ENCODE measurements at places on chromosomes 12 and 14.

DNA sequence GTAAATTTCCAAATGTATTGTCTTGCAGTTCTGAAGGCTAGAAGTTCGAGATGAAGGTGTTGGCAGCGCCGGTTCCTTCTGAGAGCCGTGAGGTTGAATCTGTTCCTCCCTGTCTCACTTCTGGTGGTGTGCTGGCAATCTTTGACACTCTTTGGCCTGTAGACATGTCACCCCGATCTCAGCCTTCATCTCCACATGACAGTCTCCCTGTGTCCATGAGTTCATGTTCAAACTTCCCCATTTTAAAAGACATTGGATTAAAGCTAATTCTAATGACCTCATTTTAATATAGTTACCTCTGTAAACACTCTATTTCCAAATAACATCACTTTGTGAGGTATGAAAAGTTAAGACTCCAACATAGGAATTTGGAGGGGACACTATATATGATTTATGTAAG lies 4.1 kb upstream of the RBM19 start:
- no peak for DNase-seq

- no peak for DNase-seq
These were observed 145.3 kb downstream of the CACNA1C start for GRCh38 chr12:2198005-2198501.

- no peak for DNase-seq
These were observed 20.0 kb downstream of the TMEM30B start for GRCh38 chr14:61260939-61261776.

DNA sequence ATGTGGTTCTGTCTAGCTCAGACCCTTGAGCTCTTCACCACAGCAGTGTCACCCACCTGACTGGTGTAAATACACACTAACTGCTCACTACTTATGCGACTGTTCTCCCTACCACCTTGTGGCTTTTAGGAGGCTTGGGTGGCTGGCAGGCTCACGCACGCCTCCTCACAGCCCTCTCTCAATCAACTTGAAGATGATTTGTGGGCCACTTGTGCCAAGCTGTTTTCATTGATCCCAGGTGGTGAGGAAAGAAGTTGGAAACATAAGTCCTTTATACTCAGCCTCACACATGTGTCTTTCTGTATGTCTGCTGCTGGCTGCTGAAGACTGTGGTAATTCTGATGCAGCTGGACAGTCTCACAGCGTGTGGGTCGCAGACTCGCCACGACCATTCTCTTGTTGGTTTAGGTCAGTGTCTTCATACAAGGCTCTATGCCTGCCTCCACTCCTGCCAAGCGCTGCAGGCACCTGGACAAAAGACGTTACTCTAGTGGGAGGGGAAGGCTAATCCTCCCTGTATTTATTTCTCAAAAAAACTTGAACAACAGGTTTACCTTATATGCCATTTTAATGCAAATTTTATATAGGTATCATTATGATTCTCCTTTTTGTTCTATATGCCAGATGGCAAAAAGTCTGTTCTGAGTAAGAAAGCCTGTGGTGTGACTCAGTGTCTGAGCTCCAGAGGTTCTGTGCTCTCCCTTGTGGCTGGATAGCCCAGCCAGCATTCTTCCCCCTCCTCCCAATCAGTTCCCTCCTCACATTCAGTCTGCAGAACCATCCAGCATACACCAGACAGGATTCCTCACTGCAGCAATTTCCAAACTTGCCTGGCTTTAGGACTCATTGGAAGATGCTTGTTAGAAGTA lies 115.6 kb downstream of the DIP2B start:
- peak; percentile 5 for DNase-seq

- DNase-seq = no peak
These were observed 170.6 kb downstream of the OTOGL start for GRCh38 chr12:80269803-80270552.

- no peak for DNase-seq
These were observed 195.1 kb upstream of the RTL1 start for GRCh38 chr14:101098641-101099040.

DNA sequence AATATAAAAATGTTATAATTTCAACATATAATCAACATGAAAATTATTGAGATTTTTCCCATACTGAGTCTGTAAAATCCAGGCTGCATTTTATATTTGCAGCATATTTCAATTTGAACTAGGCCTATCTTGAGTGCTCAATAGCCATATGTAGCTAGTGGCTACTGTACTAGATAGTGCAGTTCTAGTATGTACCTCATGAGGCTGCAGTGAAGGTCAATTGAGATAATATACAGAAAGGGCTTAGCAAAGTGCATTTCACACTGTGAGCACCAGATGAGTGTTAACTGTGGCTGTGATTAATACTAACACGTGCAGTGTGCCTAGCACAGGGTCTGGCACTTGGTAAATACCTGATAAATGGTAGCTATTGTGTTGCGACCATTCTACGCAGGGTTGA lies 5.4 kb upstream of the SLC22A17 start:
- DNase-seq = no peak

DNA sequence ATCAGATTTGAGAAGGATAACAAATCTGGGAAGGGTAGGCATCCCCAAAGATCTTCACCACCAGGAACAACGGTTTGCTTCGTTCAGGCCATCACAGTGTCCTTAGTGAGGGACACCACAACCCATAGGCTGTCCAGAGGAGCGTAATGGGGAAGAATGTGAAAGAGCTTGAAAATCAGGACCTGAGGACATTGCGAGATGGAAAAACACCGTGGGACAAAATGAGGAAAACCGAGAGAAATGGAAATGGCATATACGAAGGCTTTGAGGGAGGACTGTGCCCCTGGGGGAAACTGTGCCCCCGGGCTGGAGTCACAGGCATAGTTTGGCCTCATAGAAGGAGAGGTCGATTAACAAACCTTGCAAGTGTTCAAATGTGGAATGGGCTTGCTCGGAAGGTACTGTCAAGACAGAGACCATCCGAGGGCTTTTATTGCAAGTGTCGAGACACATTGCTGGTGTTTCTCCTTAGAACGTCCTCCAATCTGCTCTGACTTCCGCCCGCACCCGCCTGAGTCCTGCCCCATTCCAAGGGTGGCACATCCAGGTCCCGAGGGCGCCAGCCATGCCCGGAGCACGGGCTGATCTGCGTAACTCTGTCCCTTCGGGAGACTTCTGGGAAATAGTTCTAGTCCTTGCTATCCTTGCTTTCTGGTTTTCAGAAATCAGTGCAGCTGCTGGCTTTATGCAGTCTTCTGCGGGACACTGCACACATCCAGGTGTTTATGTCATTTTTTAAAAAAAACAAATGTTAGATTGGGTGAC lies 885 bp upstream of the PALS1 start:
- DNase-seq = peak; percentile 19

GRCh38 chr14:24231263-24232120 lies 675 bp downstream of the NEDD8 start:
- no peak for DNase-seq

DNA sequence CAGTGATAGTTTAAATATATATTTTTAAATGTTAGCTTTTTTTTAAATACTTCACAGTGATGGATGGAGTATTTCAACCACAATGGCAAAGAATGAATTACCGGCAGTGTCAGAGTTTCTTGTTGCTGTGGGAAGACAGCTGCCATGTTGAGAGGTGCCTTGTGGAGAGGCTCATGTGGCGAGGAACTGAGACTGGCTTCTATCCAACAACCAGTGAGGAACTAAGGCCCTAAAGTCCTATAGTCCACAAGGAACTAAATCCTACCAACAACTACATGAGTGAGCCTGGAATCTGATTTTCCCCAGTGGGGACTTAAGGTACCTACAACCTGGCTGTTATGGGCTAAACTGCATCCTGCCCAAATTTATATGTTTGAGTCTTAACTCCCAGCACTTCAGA lies 220.2 kb upstream of the PLEKHG7 start:
- DNase-seq = no peak

- no peak for DNase-seq
These were observed 310.6 kb downstream of the NPAS3 start for GRCh38 chr14:33249233-33249820.

GRCh38 chr12:101010896-101011295 lies 199.1 kb downstream of the SLC5A8 start:
- DNase-seq = no peak

DNA sequence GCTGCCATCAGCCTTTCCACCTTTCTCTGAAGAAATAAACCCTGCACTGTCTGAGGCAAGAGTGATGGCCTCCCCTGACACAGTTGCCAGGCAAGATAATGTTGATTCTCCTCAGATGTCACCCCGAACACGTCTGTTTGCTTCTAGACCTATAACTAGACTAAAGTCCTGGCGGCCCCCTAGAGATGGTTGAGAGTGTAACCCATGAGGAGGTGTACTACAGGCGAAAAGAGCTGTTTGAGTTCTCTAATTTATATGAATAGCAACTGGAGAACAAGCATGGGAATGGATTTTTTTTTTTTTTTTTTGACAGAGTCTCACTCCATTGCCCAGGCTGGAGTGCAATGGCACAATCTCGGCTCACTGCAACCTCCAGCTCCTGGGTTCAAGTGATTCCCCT lies 33.0 kb upstream of the ATF7IP start:
- no peak for DNase-seq

DNA sequence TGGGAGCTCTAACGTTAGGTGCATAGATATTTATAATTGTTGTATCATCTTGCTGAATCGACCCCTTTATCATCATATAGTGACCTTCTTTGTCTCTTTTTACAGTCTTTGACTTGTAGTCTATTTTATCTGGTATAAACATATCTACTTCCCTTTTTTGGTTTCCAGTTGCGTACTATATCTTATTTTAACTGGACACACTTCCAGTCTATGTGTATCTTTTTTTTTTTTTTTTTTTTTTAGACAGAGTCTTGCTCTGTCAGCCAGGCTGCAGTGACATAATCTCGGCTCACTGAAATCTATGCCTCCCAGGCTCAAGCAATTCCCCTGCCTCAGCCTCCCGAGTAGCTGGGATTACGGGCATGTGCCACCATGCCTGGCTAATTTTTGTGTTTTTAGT lies 41.9 kb upstream of the ZFP36L1 start:
- no peak for DNase-seq

- no peak for DNase-seq
These were observed 40.7 kb downstream of the R3HDM2 start for GRCh38 chr12:57390174-57390573.

DNA sequence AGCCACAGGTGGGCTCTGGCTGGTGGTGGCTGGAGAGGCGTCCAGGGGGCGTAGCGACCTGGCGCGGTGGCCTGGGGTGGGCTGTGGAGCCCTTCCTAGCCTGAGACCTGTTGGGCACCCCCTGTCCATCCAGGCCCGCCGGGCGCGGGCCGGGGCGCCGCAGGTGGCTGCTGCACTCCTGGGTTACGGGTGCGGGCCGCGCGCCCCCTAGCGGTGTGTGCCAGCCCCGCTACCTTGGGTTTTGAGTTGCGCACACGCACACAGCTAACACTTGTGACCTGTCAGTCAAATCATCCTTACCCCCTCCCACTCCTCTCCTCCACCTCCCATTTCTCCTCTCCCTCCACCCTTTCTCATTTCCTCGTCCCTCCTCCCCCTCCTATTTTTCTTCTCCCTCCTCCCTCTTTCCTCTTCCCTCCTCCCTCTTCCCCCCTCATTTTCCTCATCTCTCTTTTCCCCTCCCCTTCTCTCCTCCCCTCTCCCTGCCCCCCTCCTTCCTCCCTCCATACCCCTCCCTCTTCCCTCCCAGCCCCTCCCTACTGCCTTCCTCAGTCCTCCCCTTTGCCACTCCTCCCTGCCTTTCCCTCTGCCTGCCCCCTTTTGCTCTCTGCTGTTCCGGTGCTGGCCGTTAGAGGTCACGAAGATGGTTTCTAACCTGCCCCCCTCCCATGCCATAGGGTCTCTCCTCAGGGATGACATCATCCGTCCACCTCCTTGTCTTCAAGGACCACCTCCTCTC lies 2.3 kb downstream of the MEG3 start:
- DNase-seq = no peak

DNA sequence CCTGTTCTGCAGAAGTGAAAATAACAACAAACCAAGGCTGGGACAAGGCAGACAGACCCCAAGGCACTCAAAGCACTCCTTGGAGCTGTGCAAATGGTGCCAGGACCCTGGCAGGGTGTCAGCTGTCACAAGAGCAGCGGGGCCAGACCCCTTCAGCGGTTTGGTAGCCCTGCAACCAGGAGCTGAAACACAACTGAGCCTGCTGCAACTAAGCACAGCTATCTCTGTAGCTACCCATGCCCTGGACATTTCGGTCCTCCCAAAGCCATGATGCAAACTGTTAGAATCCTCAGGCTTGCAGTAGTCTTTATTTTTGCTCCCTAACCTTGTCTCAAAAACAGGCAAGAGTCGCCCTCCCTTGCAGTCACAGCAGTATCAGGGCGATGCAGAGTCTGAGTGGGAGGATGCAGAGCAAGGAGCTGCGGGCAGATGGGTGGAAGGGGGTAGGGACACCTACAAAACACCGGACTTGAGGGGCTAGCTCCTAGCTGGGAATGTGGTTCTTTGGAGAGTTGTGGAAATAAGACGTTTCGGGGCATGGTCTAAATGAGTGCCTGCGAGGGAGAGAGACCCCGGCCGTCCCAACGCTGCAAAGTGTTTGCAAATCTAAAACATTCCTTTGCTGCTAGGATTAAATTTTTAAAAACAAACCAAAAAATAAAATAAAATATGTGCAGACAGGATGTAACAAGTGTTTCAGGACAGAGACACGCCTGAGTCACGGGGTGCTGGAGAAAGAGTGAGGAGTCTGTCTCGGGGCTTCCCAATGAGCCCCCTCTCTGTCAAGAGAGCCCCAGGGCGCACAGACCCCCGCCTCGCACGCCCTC lies 1.0 kb downstream of the NUAK1 start:
- DNase-seq = no peak

DNA sequence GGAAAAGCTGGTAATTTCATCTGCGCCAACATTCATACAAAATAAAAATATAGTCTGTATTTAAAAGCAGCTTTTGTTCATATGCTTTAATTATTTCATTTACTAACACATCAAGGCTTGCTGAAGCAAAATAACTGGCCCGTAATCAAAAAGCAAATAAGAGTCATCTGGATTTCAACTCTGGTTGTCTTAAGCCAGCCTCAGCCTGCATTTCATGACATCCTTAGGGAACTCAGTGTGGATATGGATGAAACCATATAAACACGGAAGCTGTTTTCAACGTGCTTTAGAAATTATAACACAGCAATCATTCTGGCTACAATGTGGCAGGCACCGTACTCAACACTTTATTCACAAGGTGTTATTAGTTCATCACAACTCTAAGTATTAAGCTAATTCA lies 852 bp downstream of the COX16 start:
- DNase-seq = no peak

- DNase-seq = no peak
These were observed 60.1 kb downstream of the R3HDM2 start for GRCh38 chr12:57370696-57371095.

DNA sequence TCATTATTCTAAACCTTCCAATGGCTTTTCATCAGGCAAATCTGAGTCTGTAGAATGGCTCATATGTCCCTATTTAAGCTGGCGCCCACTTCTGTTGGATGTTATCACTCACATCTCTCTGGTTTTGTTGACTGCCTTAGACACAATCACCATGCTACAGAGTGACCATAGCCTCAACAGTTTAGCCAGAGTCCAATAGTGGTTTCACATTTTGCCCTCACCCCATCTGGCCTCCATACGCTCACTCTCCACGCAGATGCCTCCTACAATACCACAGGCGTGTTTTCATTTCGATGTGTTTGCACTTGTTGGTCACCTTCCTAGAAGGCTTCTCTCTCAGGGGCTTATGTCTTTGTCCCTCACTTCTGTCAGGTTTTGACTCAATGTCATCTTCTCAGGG lies 3.4 kb downstream of the KLRB1 start:
- no peak for DNase-seq
